Activated naive CD8-positive, alpha-beta T cell treated with anti-CD3 and anti-CD28 coated beads, Interleukin-2, amount 10 ng/mL, durations not matched to agents 7 days and 5 days (primary cell): ENCODE measurements at places on chromosomes 4 and X. TPM values are rescaled to one million over a fixed set of nuclear protein-coding genes. Genes with fewer than 3 reads are reported as not detected.

The ATP8A1 gene
- total RNA-seq, result 55.3 TPM

The NPFFR2 gene
- total RNA-seq, result not detected

DNA sequence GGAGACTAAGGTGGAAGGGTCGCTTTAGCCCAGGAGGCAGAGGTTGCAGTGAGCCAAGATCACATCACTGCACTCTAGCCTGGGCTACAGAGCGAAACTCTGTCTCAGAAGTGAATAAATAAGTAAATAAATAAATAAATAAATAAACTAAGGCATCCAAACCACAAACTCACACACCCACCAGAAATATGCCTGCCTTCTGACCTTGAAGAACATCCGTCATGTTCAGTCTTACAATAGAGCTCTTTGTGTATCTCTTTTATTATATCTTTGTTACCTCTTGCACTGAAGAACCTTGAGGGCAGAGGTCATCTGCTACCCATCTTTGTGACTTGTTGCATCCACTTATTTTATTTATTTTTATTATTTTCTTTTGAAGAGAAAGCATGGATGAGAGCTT, 71.6 kb downstream of the PRRG1 start:
- H3K4me1 ChIP-seq, result no peaks in the 10 kb centered on the region
- H3K4me3 ChIP-seq, result no peak overlapping the region
- DNase-seq, result no peak
- no peaks in the 10 kb centered on the region for H3K27me3 ChIP-seq

GRCh38 chrX:153836921-153837320, 6.6 kb upstream of the PDZD4 start:
- no peak for DNase-seq
- H3K4me3 ChIP-seq, result no peak overlapping the region
- no peaks in the 10 kb centered on the region for H3K4me1 ChIP-seq
- H3K27me3 ChIP-seq, result peaks cover 24% of the 10 kb centered on the region

- no peak overlapping the region for H3K4me3 ChIP-seq
- DNase-seq, result no peak
- no peak overlapping the region for H3K27ac ChIP-seq
- no peaks in the 10 kb centered on the region for H3K4me1 ChIP-seq
- H3K27me3 ChIP-seq, result no peaks in the 10 kb centered on the region
Measured at GRCh38 chrX:44003975-44004374, 30.8 kb upstream of the NDP start.

GRCh38 chr4:169246957-169247396, 23.8 kb downstream of the SH3RF1 start:
- no peak overlapping the region for H3K27ac ChIP-seq
- no peaks in the 10 kb centered on the region for H3K36me3 ChIP-seq
- no peak overlapping the region for H3K4me3 ChIP-seq
- H3K27me3 ChIP-seq, result peaks cover 15% of the 10 kb centered on the region
- no peak for DNase-seq

The FAM156B gene
- total RNA-seq, result 16.6 TPM

The NDST4 gene
- total RNA-seq, result not detected

GRCh38 chrX:3262901-3263300, 83.6 kb downstream of the MXRA5 start:
- no peak for DNase-seq
- no peaks in the 10 kb centered on the region for H3K27me3 ChIP-seq
- H3K4me1 ChIP-seq, result no peaks in the 10 kb centered on the region
- no peak overlapping the region for H3K27ac ChIP-seq
- no peaks in the 10 kb centered on the region for H3K36me3 ChIP-seq

- no peak overlapping the region for H3K27ac ChIP-seq
- H3K36me3 ChIP-seq, result no peaks in the 10 kb centered on the region
- H3K27me3 ChIP-seq, result no peaks in the 10 kb centered on the region
- no peaks in the 10 kb centered on the region for H3K4me1 ChIP-seq
Measured at GRCh38 chr4:41426539-41426938, 111.4 kb upstream of the LIMCH1 start.

The FRG2 gene
- not detected for total RNA-seq

- no peak overlapping the region for H3K27ac ChIP-seq
- no peak overlapping the region for H3K4me3 ChIP-seq
- H3K4me1 ChIP-seq, result no peaks in the 10 kb centered on the region
- DNase-seq, result no peak
Measured at GRCh38 chrX:64188901-64189300, 16.6 kb downstream of the AMER1 start.

DNA sequence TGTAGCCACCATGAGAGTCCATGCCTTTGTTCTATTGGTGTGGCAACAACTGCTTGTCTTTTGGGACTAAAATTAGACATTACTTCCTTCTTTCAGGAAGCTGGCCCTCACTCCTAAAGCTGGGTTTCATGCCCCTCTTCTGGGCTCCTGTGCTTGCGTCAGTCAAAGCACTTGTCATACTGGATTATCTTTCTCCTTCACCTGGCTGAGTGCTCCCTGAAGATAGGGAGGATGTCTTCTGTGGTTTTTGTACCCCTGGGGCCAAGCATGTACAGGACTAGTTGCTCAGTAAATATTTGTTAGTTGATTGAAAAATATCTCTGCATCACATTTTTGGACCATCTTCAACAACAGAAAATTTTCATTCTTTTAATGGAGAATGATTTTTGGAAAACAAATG, 26.1 kb upstream of the LONRF3 start:
- H3K36me3 ChIP-seq, result no peaks in the 10 kb centered on the region
- DNase-seq, result no peak
- H3K4me3 ChIP-seq, result no peak overlapping the region
- H3K27me3 ChIP-seq, result no peaks in the 10 kb centered on the region
- no peak overlapping the region for H3K27ac ChIP-seq

DNA sequence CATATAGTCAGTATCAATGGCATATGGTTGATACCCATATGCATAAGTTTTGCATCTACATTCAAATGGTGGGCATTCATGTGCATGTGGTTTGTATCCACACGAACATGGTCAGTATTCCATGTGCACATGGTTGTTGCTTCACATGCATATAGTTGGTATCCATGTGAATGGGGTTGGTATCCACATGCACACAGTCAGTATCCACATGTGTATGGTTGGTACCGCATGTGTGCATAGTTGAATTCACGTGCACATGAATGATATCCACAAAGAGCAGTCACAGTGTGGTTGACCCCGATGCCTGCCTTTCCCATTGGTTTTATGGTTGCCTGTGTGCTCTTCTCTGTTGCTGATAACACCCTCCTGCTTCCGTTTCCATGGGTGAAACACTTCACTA, 427.9 kb downstream of the STIM2 start:
- no peak overlapping the region for H3K27ac ChIP-seq
- H3K4me1 ChIP-seq, result no peaks in the 10 kb centered on the region

DNA sequence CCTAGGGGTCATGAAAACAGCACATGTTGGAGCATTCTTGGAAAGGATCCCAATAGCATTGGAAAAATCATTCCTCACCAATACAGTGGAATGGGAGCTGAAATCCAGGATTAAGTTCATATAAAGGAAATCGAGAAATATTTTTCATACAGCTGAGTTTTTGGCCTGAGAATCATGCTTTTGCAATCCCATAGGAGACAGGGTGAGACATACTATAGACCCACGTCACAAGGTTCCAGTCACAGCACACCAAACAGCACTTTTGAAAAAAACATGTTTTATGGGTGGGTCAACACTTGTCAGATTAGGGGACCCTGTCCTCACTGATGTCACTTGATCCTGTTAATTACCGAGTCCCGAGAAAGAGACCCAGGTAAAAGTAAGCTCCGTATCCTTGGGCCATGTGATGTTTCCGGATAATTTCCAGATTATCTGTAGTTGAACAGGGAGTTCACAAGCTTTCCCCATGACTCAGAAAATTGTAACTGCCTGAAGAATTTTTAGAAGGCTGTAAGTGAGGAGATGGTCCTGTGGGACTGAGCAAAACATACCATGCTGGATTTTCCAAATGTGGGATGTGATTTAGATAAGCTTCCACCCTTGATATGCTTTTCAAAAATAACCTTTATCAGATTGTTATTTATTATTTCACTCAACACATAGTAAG, 80.9 kb upstream of the TLR3 start:
- no peak overlapping the region for H3K27ac ChIP-seq
- no peak overlapping the region for H3K4me3 ChIP-seq

The CFAP99 gene
- 0.11 TPM for total RNA-seq

DNA sequence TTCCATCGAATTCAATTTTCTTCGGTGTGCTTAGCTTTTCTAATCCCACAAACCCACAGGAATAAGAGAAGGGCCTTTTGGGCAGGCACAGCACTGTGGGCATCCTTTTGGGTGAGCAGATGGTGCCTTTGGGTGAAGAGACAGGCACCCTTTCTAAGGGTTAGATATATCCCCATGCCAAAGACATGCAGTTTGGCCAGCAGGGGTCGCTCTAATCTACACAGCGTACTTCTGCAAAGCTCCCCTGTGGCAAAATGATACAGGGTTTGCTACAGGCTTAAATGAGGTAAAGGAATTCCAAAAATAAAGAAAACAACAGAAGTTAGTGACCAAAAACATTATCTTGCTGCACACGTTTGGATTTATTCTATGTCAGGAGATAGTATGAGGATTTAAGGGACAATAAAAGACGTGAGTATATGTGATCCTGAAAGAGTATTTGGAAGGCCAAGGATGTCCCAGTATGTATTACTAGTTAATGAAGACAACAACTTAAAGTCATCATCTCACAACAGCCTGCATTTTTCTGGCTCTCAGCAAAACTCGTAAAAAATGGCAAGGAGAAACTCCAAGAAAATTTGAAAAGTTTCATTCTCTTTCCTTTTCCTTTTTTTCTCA, 49.5 kb downstream of the PHEX start:
- H3K27me3 ChIP-seq, result no peaks in the 10 kb centered on the region
- H3K36me3 ChIP-seq, result peaks cover 2% of the 10 kb centered on the region
- no peak overlapping the region for H3K4me3 ChIP-seq
- H3K27ac ChIP-seq, result peak overlapping the region; percentile 70

- H3K36me3 ChIP-seq, result no peaks in the 10 kb centered on the region
- no peaks in the 10 kb centered on the region for H3K4me1 ChIP-seq
- H3K27ac ChIP-seq, result no peak overlapping the region
- no peak overlapping the region for H3K4me3 ChIP-seq
- no peak for DNase-seq
- peaks cover 2% of the 10 kb centered on the region for H3K27me3 ChIP-seq
Measured at GRCh38 chrX:69015156-69015555, 150.1 kb downstream of the PJA1 start.

DNA sequence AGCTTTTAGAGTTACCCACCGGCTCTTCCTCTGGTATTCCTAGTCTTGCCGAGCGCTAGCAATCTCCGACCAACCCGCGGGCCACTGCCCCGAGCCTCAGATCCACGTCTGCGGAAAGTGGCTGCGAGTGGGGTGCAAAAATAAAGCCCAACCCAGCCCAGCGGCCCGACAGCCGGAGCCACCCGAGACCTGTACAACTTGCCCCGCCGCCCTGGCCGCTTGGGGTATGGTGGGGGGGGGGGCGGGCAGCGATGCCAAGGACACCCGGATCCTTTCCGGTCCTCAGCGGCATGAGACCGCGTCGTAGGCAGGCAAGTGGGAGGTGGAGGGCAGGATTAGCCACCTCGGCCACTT, 1.6 kb downstream of the SLITRK4 start:
- peaks cover 9% of the 10 kb centered on the region for H3K27me3 ChIP-seq
- no peak overlapping the region for H3K4me3 ChIP-seq
- H3K27ac ChIP-seq, result no peak overlapping the region

The PALLD gene
- 2.0 TPM for total RNA-seq

The GAGE12F gene
- not detected for total RNA-seq

GRCh38 chr4:18020145-18020670, 1.3 kb downstream of the LCORL start:
- peak; percentile 33 for DNase-seq
- H3K36me3 ChIP-seq, result no peaks in the 10 kb centered on the region
- H3K27me3 ChIP-seq, result peaks cover 30% of the 10 kb centered on the region
- peaks cover 17% of the 10 kb centered on the region for H3K4me1 ChIP-seq

DNA sequence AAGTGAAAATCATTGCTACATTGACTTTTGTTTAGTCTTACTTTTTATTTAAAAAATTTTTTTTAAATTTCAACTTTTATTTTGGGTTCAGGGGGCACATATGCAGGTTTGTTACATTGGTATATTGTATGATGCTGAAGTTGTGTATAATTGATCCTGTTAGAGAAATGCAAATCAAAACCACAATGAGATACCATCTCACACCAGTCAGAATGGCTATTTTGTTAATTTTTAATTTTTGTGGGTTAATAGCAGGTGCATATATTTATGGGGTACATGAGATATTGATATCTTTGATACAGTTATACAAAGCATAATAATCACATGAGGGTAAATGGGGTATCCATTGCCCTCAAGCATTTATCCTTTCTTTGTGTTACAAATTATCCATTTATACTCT, 34.1 kb downstream of the RBMX2 start:
- H3K4me3 ChIP-seq, result no peak overlapping the region
- H3K27me3 ChIP-seq, result peaks cover 3% of the 10 kb centered on the region
- no peaks in the 10 kb centered on the region for H3K4me1 ChIP-seq
- H3K36me3 ChIP-seq, result no peaks in the 10 kb centered on the region
- no peak for DNase-seq

The SUPT20HL1 gene
- not detected for total RNA-seq

The ADGRL3 gene
- total RNA-seq, result not detected

DNA sequence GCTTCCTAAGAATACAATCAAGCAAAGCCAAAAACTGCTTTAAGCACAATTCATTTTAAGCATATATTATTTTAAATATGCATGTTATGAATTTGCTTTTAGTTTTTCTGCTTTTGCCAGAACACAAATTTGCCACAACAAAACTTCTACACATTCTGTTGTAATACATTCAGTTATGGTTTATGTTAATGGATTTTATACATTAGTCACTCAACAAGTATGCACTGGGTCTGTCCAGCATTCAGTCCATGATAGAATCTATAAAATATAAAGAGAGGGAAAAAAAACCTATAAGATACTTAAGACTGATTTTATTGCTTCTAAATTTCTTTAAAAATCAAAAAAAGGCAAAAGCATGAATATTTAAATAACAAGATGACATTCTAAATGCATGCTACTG, 22.2 kb downstream of the IQCM start:
- no peaks in the 10 kb centered on the region for H3K27me3 ChIP-seq
- H3K4me1 ChIP-seq, result no peaks in the 10 kb centered on the region
- H3K36me3 ChIP-seq, result no peaks in the 10 kb centered on the region
- no peak overlapping the region for H3K4me3 ChIP-seq
- no peak overlapping the region for H3K27ac ChIP-seq

DNA sequence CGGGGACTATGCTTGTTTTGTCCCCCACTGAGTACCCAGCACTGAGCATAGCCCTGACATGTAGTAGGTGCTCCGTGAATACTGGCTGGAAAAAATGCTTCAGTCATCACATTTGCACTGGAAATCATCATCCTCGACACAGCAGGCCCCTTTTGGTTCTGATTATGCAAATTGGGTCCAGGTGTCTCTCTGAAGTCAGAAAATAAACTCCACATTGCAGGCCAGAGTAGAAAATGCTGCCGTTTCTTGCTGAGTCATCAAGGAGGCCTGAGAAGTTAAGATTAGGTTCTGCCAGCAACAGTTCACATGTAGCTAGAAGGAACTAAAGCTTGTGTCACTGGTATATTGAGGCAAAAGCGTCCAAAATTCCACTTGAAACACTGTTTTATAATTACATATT, 15.0 kb upstream of the STK32B start:
- H3K27ac ChIP-seq, result no peak overlapping the region
- H3K36me3 ChIP-seq, result peaks cover 2% of the 10 kb centered on the region
- no peak for DNase-seq
- H3K4me1 ChIP-seq, result peaks cover 13% of the 10 kb centered on the region

The DRD5 gene
- not detected for total RNA-seq

The TLR1 gene
- 17.2 TPM for total RNA-seq
